ENCODE measurements at places on chromosomes 2 and 18. TPM values are rescaled to one million over a fixed set of nuclear protein-coding genes. Genes with fewer than 3 reads are reported as not detected.

Gene KYNU
- 0.67 TPM for polyA plus RNA-seq

Gene SOWAHC
- 6.4 TPM for polyA plus RNA-seq

Gene RGPD3
- 0.08 TPM for polyA plus RNA-seq

Gene TRIM43B
- polyA plus RNA-seq: not detected

Gene HDAC4
- polyA plus RNA-seq: 12.6 TPM

Gene DTNA
- polyA plus RNA-seq: 90.1 TPM

Gene CHRND
- 180 TPM for polyA plus RNA-seq

Gene POTEJ
- polyA plus RNA-seq: 0.06 TPM

Gene INHA
- polyA plus RNA-seq: 0.37 TPM
